Right ventricle myocardium inferior (tissue), 1 donor: ENCODE measurements at places on chromosomes 7 and 10.

- peak; percentile 80 for DNase-seq
These were observed 777 bp downstream of the BICC1 start for GRCh38 chr10:58513188-58514110.

GRCh38 chr10:110496553-110497437, 912 bp upstream of the DUSP5 start:
- DNase-seq, result no peak

GRCh38 chr10:53667063-53667462, 894.5 kb upstream of the MBL2 start:
- no peak for DNase-seq

- no peak for DNase-seq
These were observed 53.3 kb upstream of the FAM180A start for GRCh38 chr7:135801877-135802276.

DNA sequence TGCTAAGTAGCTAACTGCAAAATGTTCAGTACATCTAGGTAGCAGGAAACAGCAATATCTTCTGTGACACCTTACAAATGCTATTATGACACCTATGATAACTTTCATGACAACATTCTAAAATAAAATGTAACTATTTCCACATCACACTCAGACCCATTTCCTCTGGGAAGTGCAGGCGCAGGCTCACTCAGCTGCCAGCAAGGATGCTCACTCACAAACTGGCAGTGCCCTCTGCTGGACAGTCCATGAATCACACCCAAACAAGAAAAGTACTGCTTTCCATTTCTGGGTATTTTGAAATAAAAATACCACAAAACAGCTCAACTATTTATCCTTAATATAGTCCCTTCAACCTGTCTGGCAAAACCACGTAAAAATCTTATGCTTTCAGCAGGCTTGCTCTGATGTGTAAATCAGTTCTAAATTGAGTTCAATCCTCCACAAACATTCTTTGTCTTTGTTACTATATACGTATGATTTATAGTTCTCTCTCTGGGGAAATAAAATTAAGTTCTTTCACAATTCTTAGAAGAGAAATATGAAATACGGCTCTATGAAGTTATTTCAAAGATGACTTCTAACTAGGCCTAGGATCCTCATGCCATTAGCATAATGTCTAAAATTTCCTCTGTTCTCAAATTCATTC, 176.6 kb downstream of the PARD3 start:
- DNase-seq, result peak; percentile 90

DNA sequence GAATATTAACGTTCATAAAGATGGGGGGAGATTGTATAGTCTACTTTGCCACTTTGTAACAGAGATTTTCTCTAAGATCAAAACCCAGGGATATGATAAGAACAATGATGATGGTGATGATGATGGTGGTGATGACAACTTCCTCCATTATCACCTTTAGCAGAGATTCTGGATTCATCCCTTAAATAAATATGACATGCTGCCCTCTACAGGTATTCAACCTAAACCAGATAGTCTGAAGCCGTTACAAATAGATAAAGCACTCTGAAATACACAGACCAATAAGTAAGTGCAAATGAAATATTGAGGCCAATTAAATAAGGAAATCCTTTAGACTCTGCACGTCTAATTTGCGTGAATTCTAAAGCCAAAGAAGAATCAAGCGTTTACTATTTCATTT, 211.5 kb downstream of the CREB5 start:
- DNase-seq, result no peak

DNA sequence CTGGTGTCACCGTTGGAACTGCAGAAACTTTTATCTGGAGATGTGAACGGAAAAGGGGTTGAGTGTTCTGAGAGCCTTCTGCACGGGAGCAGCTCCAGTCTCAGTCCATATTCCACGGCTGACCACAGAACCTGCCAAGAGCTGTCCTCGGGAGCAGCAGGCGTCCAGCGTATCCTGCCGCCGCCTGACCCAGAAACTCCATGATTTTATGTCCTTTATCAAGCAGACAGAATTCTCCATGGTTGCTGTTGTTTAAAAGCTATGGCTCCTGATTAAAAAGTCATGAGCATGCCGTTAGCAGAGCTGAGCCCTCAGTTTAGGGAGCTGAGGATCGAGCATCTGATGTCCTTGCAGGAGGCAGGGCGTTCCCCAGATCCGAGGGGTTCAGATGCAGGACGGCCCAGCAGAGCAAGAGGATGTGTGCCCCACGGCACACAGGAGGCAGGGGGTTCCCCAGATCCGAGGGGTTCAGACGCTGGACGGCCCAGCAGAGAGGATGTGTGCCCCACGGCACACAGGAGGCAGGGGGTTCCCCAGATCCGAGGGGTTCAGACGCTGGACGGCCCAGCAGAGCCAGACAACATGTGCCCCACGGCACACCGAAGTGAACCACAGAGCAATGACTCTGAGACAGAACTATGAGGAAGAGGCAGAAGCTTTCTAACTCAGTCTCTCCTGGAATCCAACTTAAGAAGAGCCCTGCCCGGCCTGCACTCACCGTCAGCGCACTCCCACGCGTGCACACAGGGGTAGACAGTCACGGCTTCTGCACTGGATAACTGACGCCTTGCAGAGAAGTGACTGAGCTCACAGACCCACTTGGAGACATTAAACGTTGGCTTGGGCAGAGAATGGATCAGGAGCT, 96.4 kb downstream of the WDR37 start:
- peak; percentile 47 for DNase-seq

DNA sequence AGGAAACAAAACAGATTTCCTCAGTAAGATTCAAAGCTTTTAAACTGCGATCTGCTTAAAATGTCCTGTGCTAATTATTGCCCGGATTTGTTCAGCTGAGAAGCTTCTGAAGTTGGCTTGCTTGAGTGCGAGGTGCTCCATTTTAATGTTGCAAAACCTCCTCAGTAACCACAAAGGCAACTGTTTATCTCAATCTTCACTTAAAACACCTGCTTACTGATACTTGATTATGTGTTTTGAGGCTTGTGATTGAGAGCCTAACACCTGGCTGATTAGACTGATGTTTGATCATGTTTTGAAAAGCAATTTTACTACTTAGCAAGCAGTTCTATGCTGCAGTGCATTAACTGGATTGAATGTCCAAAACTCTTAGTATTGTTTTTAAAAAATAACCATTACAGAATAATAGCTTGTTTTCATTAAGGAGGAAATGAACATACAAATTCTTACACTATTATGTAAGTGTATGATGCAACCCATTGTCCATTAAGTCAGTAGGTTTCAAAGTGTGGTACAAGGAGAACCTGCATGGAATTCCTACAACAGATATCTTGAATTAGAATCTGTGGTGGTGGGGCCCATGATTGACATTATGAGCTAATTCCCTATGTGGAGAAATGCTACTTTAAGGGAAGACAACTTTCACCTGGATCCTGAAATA, 96.9 kb upstream of the FAM180A start:
- DNase-seq, result no peak

DNA sequence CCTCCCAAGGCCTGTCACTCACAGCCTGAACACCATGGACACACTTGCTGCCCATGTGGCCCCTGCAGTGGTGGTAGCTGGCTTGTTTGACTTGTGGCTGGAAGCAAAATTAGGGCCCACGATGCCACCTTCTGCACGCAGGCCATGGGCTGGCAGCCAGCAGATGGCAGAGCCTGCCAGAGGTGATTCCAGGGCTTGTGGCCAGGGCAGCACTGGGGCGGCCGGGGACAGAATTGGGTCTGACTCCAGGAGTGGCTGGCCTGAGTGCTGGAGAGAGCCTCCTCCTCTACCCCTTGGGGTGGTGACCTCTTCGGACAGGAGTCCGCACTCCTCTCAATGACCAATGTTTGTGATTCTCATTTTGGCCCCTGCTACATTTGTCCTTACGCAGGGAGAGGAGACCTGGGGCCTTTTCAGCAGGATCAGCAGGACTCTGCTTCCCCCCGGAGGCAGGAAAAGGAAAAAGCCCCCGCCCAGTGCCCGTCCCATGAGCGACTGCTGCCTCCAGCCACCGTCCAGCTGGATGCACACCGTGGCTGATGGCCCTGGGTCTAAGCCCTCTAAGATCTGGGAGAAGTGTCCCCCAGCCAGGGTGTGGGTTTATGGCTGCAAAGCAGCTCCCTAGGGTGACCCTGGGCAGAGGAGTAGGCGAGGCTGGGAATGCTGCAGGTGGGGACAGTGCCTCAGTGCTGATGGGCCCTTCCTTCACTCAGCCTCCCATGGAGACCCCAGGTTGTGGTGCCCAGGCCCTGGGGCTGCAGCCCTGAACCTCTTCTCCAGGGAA, 26.5 kb downstream of the DNAJB12 start:
- peak; percentile 83 for DNase-seq

DNA sequence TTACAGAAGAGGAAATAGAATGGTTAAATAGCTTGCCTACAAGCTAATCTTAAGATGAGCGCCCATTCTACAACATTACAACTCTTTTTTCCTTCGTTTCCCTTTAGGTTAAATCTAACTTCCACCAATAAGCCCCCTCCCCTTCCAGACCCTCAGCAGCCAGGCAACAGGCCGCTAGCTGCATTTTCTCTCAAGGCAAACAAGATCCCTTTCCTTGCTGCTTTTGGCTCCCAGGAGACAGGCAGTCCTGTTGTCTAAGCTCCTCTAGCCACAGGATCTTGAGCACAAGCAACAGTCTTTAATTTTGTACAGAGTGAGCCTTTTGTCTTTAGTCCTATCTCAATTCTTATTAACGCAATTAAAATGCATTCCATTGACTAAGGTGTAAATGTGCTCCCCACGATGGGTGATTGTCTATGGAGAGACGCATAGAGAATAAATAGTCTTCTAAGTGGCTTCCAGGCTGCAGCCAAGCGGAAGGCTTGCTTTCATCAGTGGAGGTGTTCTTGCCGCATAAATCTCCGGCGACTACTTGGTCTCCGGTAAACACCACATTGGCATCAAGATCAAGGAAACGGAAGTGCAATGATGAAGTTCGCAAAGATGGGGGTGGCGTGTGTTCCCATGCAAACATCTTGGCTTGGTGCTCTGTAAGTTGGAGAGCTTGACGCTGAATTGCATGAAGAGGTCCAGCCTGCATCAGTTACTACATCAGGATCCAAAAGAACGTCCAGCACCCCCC, 181.9 kb upstream of the LYZL2 start:
- no peak for DNase-seq

- no peak for DNase-seq
These were observed 76.9 kb upstream of the LANCL2 start for GRCh38 chr7:55288070-55288824.

- DNase-seq, result no peak
These were observed 52.3 kb downstream of the CCDC3 start for GRCh38 chr10:12949248-12949647.

DNA sequence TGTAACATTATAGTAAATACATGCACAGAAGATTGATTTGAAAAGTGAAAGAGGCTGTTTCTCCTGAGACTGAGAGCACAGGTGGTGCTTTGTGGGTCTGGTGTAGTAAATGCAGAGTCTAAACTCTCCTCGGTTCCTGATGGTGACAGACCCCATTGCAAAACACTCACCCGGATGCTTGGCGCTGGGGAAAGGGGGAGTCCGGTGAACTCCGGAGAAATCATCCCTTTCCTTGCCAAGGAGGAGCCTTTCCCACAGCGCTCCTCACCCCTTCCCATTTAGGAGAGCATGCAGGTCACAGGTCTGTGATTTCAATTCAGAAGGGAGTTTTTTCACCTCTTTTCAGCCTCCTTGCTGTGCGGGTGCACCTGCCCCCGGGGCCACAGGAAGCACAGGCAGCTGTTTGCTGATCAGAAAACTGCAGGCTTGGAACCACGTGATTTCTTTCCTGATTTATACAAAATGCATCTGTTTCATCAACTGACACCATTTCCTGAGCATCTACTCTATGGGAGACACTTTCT, 75.6 kb upstream of the LYZL2 start:
- no peak for DNase-seq
